GM13977 (cell line): ENCODE measurements at places on chromosomes 16 and 17.

GRCh38 chr17:54968988-54969332 lies 395 bp downstream of the STXBP4 start:
- DNase-seq: peak; percentile 22

DNA sequence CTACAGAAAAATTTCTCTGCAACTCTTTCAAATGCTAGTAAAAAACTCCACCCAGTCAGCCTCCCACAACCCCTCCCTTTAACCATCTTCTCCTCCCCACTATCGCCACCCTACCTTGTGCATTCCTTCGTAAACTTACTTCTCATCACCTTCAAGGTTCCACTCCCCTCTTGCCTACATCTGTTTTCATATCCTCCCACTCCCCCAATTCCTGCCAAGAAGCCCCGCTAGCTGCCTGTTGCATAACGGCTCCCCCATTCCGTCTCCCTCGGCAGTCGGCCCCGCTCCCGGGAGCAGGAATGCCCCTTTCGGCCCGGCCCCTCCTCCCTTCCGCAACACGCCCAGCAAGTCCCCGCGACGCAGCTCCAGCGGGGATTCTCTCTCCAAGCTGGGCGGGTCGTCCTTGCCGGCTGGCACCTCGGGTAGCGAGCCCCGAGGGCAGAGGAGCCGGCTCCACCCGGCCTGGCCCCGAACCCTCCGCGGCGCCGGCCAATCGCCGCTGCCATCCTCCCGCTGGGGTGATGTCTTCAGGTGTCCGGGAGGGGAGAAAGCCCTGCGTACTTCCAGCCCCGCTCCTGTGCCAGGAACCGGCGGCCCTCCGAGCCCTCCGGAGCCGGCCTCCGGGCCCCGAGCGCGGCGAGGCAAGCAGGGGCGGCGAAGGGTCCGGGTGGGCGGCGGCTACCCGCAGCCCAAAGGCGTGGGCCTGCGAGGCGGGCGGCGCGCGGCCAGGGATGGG lies 1.5 kb downstream of the PHLPP2 start:
- peak; percentile 67 for DNase-seq

- peak; percentile 14 for DNase-seq
Measured at GRCh38 chr16:3492356-3492755, 2.9 kb downstream of the C16orf90 start.

- peak; percentile 89 for DNase-seq
Measured at GRCh38 chr17:48610282-48611211, at the start of gene HOXB7. Gene HOXB7, minus strand, starts transcription at chr17:48611017. Its CDS starts 99 bp downstream, at chr17:48610918.

DNA sequence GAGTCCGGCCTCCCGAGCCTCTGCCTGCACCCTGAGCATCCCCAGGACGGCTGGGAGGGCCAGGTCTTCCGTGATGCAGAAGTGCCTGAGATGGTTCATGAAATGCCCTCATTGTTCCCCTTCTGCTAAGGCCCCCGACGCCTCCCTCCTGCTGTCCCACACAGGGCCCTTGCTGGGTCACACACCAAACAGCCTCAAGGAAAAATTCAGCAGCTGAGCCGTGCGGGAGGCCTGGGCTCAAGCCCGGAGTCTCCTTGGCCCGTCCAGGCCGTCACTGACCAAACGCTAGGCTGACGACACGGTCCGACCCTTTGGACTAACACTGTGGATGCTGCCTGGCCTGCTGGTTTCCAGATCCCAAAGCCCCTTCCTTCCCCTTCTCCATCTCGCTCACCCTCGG lies 90.2 kb downstream of the RTN4RL1 start:
- DNase-seq: no peak

GRCh38 chr16:23512168-23512695 lies 1.9 kb upstream of the GGA2 start:
- DNase-seq: no peak

DNA sequence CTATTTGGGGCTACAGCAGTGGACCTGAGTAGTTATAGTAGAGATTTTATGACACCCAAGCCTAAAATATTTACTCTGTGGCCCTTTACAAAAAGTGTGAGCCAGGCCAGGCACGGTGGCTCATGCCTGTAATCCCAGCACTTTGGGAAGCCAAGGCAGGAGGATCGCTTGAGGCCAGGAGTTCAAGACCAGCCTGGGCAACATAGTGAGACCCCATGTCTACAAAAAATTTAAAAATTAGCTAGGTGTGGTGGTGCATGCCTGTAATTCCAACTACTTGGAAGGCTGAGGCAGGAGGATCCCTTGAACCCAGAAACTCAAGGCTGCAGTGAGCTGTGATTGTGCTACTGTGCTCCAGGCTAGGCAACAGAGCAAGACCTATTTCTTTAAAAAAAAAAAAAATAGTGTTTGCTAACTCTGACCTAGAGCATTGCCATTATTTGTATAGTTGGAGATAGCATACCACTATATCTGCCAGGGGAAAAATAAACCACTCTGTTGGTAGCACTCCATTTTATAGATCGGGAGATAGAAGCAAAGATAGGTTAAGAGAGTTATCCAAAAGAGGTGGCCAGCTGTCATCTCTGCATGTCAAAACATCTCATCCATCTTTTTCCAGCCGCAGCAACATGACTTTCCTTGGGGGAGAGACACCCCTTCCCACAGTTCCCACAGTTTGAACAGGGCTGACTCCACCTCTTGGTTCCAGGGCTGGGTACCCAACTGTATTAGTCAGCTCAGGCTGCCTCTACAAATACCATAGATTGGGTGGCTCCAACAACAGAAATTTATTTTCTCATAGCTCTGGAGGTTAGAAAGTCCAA lies 3.0 kb upstream of the ITPRIPL2 start:
- DNase-seq: no peak

DNA sequence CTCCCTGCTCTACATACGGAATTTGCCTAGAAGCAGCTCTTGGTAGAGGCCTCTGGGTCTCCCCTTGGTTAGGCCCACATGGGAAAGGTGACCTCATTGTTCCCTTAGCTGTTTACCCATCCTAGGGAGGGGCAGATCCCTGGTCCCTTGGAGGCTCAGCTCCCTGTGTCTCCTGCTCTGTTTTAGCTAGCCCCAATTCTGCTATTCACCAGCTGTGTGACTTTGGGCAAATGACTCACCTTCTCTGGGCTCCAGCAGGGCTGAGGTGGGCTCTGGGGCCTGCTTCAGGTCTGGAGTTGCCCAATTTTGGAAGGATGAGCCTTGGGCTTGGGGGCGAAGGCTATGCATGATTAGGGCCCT lies 3.9 kb downstream of the ABCC3 start:
- DNase-seq: no peak

GRCh38 chr17:73519714-73520368 lies 124.4 kb downstream of the SDK2 start:
- no peak for DNase-seq

- DNase-seq: peak; percentile 24
Measured at GRCh38 chr16:28491230-28491969, 474 bp downstream of the CLN3 start.

- DNase-seq: no peak
Measured at GRCh38 chr16:66913081-66913480, 5.6 kb downstream of the CDH16 start.

- DNase-seq: no peak
Measured at GRCh38 chr16:89550421-89551007, 10.0 kb upstream of the RPL13 start.

GRCh38 chr16:88569614-88569984 lies 604 bp upstream of the ZC3H18 start:
- DNase-seq: peak; percentile 48

- DNase-seq: no peak
Measured at GRCh38 chr17:34781571-34782108, 179.6 kb downstream of the CCT6B start.

GRCh38 chr16:4925791-4926190 lies 11.2 kb downstream of the PPL start:
- DNase-seq: no peak

DNA sequence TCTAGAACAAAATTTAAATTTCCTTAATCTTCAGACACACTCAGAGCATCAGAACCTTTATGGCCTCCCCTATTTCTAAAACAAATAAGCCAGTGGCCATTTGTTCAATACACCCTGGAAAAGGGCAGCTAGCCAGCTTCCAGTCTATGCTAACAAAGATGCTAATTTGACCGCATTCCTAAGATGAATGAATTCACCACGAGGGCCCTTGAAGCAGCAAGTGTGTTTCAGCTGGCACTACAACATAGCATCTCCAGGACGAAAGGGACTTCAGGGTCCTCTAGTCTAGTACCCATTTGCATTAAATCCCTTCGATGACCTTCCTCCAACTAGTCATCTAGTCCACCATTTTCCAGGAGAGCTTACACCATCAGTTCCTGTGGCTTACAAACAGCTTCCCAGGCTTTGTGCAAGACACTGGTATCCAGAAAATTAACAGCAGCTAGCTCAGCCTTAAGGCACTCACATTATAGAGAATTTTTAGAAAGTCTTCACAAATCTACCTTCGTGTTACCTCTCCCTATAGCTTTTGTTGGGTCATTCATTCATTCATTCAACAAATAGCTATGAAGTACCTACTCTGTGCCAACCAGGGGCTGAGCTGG lies 10.9 kb downstream of the KRT37 start:
- no peak for DNase-seq

GRCh38 chr16:70772493-70772892 lies 28.5 kb downstream of the VAC14 start:
- no peak for DNase-seq

DNA sequence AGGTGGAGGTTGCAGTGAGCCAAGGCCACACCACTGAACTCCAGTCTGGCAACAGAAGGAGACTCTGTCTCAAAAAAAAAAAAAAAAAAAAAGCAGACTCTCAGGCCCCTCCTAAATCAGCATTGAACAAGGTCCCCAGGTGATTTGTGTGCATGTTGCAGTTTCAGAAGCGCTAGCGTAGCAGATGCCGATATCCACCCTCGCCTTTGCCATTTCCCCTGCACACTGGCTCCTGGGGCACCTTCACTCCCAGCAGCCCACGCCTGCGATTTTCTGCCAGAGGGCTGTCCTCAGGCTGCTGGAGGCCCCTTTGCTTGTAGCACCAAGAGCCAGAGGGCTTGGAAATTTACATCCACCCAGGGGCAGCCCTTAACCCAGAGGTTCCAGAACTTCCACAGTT lies 95.6 kb downstream of the WSCD1 start:
- no peak for DNase-seq

GRCh38 chr16:85333337-85333736 lies 221.1 kb upstream of the CIBAR2 start:
- no peak for DNase-seq

- no peak for DNase-seq
Measured at GRCh38 chr16:24062270-24062817, 193.8 kb upstream of the CACNG3 start.

DNA sequence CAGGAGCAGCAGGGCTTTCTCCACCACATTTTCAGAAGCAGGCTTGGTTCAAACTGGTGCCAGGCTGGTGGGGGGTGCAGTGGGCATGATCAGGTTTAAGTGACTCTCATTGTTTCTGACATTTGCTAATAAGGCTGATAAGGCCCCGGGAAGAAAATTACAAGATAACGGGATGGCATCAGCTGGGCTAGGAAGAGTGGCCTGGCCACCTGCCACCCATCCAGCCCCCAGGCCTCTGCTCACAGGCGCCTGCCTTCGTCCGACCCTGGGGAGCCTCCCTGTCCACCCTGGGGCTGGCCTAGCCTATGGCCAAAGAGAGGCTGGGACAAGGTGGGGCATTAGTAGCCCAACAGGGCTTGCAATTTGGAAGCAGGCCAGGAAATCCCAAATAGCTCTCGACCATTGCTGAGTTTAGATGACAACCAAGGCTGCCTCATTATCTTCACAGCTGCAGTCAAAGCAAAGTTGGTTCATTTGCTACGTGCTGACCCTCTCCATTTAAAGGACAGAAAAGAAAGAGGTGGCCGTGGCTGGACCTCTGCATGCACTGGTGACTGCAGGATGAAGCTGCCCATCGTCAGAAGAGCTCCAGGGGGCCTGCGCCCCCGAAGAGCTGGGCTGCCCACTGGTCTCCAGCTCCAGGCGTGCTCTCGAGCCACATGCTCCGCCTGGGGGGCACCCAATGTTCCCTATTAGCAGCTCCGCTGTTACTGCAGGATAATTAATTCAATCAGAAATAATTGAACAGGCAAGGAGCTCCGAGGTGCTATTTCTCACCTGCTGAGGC lies 44.9 kb downstream of the PEMT start:
- no peak for DNase-seq

DNA sequence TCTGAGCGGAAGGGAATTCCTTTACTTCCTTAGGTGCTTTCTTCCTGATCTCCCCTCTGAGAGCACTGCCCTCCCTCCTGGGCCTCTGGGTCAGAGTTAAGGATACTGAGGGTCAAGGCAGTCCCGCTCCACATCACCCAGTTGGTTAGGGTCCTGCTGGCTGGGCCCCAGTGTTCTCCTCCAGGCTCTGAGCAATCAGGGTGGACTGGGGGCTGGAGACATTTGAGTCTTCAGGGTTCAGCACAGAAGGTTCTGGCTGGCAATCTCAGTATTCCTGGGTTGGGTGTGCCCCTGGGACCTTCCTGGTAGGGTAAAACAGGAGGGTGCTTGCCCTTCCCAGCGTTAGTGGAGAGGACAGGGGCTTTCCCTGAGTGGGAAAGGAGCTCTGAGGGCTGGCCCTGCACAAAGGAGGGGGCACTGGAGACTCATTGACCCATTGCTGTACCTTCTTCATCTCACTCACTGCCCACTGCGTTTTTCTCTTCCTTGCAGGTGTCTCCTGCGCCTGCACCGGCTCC lies 448 bp downstream of the MT1M start:
- DNase-seq: no peak

- no peak for DNase-seq
Measured at GRCh38 chr17:82881900-82882714, 42.3 kb upstream of the ZNF750 start.

DNA sequence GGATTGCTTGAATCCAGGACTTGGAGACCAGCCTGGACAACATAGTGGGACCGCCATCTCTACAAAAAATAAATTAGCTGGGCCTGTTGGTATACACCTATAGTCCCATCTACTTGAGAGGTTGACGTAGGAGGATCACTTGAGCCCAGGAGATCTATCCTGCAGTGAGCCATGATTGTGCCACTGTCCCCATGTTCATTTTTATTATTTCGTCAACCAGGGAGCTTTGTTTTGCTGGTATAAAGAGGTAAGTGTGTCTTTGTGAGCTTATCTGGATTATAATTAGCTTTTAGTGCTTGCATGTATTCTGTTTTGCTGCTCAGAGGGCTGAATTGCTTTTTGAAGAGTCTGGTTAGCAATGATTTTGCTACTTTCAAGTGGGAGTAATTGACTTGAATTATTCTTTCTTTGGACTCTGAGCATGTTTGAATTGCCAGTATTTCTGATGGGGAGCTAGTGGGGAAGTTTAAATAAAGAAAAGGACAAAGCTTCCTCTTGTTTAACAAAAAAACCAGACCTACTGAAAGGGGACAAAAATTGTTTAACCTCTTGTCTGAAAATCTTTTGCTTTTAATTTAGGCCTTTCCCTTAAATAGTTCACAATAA lies 31.6 kb upstream of the BCAS3 start:
- no peak for DNase-seq
